Stimulated activated CD4-positive, alpha-beta T cell treated with anti-CD3 and anti-CD28 coated beads, Interleukin-2, amount 100 ng/mL, for 4 hours (primary cell): ENCODE measurements at places on chromosomes 3 and 15.

DNA sequence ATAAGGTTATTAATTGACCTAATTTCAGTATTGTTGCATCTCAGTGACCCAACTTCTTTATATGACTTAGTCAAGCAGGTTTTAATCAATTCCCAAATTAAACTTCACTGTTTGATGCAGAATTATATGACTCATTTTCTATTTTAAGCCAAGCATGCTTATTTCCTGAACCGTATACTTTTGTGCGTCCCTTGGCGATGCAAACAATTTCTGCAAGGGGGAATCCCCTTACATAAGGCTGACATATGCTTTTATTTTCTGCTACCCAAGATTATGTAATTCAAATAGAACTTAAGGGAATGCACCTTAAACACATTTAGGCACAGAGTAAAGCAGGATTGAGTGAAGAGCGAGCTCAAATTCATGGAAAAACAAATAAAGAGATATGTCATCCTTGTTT, 303.9 kb downstream of the PDCD6IP start:
- DNase-seq: no peak

DNA sequence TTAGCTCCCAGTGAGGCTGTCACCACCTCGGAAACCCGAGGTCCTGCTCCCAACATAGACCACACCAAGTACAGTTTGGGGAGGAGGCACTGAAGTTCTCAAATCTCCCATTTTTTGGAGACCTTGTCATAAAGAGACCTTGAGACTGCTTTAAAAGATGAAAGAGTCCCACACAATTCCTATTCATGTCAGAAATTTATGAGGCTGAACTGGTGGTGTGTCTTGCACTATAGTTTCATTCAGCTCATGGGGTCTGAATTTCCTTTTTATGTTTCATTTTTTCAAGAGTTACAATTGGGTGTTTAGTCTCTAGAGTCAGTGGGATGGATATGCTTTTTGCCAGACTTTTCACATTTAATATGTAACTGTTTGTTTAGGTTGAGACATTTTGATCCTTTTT, 318.1 kb upstream of the LRRFIP2 start:
- DNase-seq: no peak

GRCh38 chr3:76679541-76679940, 360.4 kb upstream of the ROBO2 start:
- no peak for DNase-seq

DNA sequence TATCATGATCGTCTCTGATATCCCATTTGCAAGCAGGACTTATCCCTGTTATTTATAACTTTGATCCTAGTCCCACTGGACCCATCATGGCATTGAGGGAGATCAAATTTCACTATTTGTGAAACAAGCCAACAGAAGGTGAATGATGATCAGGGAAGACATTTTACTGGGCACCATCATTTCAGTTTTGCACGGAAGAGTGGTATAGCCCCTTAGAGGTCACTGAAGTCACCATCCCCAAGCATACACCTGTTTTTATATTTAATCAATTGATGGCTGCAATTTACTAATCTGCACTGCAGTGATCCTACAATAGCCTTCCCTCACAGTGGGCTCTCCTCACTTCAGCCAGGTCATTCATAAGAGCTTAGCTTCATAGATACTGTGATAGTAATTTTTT, 132.4 kb downstream of the FHIT start:
- DNase-seq: no peak

DNA sequence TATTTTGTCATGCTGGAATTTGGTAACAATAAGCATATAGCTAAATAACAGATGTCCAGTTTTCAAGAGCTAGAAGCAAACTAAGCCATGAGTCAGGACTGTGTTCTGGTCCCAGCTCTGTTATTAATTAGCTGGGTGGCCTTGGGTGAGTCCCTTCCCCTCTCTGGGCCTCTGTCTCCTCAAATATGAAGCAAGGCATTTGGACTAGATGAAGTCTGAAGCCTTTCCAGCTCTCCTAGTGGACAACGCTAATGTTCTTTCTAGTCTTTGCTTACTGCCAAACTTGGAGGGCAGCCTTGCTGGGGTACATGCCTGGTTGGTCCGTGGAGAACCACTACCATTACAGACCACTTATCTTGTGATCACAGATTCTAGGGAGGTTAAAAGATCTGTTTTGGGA, 127.6 kb downstream of the DUT start:
- no peak for DNase-seq

DNA sequence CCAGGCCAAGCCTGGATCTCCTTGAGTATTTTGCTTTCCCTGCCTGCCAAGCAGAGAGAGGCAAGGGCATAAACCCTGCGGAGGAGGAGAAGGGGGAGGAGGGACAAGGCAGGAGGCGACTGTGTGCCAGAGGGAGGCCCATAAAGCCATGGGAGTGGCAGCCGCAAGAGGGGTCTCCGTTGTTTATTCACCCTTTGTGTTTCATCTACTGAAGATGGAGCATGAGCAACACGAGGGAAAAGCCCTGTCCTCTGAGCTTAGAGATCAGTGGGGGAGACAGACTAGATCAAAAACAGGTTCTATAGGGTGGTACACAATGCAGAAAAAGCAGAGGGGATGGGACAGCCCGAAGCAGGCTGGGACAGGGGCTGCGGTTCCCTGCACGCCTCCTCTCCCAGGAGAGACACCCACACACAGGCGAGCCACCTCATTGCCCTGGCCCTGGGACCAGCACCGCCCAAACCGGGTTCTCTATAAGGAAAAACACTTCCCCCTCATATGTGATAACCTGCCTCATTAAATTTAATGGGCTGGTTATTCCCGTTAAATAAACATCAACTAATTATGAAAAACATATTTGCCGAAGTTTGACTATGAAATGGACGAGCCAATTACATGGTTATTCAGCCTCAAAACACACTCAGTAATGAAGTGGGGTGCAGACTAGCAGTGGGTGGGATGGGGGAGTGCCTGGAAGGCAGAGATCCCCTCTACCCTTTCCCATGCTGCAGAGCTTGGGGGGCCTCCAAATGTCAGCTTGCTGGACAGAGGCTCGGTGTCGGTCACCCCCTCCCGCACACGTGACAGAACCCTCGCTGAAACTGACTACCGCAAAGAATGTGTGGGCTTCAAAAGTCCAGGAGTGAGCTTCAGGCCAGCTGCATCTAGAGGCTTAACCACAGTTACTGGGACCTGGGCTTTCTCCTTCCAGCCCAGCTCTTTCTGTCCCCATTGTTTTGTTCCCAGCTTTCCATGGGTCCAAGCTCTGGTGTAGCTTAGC, 14.2 kb upstream of the PLXNA1 start:
- no peak for DNase-seq

- no peak for DNase-seq
These were observed 1134.2 kb downstream of the ROBO1 start for GRCh38 chr3:78633626-78634025.

DNA sequence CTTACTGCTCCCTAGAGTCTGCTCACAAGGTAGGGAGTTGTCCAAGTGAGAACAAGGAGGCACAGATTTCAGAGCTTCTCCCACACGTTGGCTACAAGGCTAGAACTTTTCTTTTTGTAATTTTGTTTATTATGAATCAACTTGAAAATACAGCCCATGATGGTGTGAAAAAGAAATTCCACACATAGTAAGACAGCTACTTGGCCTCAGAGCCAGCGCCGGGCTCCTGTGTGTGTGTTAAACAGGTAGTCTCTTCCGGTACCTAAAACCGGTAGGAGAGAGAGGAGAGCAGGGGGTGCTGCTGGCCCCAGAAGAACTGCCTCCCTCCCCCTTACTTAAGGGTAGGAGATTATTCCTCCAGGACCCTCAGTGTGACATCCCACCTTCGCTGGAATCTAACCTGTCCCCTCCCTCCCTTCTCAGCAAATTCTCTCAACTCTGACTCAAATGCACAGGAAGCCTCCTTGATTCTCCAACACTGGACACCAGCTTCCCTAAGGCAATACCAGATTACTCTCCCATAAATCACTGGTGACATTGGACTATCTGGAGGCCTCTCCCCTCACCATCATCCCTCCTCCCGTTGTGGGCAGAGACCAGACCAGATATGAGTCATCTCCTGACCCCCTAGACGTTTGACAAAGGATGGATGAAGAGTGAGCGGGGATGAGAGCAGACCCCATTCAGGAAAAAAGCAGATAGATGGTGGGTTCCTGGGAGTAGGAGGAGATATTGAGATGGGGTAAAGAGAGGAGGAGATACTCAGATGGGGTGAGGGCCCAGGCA, 4.5 kb upstream of the IP6K1 start:
- no peak for DNase-seq

- DNase-seq: no peak
These were observed 11.2 kb upstream of the SHC4 start for GRCh38 chr15:48974882-48975281.

GRCh38 chr3:11995120-11995519, 9.1 kb upstream of the SYN2 start:
- DNase-seq: no peak
